ENCODE measurements at places on chromosomes 7 and 10.

DNA sequence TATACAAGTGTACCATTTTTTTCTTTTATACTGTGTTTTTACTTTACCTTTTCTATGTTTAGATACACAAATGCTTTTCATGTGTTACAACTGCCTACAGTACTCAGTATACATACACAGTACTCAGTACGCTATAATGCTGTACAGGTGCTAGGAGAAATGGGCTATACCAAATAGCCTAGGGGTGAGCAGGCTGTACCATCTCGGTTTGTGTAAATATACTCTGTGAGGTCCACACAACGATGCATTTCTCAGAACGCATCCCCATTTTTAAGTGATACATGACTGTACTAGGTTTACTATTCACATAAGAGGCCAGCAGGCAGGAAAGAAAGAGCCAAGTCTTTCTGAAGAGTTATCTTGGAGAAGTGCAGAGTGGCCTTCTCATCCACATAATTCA, 426.4 kb upstream of the MTPN start:
- no peak for DNase-seq

DNA sequence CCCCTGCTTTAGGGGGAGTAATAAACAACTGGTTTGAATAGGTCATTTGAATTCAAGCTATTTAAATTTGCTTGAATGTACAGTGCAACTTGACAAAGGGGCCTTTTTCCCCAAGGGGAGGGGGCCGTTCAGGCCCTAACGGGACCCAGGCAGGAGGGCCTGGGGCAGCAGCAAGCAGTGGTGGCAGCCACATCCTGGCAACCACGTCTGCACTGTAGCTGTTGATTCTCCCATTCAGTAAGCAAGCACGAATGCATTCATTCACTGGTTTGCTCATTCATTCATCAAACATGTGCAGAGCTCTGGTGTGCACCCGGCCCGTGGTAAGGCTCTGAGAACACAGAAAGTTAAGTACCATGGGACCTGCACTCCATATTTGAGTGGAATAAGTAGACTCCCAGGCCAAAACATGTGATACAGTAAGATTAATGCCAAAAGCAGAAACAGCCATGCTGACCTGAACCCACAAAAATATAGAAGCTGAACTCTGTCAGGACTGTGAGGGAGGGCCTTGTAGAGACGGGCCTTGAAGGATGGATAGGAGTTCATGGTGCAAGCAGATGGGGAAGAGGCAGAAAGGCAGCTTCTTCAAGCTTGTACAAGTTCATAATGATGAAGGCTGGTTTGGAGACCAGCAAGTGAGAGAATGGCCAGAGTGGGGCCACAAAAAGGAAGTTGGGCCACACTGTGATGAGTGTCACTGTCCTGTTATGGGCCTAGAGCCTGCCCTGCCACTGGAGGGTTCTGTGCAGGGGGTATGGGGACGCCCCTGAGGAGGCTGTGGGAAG, 29.3 kb upstream of the C10orf53 start:
- no peak for DNase-seq

DNA sequence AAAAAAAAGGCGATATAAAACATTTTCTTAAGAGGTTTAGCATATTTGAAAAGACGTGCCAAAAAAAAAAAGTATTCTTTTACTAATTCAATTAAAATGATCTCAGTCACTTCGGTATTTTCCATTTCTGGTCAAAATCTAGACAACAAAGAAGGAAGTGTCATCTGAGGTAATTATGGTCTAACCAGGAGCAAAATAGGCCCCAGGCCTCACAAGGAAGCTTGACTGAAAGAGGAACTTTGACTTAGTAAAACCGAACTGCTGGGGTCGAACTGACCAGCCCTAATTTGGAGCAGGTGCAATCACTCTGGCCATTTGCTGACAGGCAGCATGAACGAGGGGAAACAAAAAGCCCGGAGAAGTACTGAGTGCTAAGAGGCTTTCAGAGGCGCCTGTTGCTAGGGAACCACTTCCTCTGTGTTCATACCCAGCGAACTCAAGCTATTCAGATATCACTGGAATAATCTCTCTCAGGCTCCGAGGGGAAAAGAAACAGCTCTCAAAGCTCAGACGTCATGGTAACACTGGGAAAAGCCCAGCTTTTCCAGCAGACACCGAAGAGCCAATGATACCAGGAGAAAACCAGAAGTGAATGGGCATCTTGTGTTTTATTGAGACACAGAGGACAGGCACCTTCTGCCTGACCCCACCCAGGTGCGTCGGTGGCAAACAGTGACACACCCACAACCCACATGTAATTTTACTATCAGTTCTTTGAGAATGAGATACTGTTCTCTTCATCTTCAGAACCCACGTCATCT, 126.5 kb downstream of the FAM107B start:
- DNase-seq = peak; percentile 45

DNA sequence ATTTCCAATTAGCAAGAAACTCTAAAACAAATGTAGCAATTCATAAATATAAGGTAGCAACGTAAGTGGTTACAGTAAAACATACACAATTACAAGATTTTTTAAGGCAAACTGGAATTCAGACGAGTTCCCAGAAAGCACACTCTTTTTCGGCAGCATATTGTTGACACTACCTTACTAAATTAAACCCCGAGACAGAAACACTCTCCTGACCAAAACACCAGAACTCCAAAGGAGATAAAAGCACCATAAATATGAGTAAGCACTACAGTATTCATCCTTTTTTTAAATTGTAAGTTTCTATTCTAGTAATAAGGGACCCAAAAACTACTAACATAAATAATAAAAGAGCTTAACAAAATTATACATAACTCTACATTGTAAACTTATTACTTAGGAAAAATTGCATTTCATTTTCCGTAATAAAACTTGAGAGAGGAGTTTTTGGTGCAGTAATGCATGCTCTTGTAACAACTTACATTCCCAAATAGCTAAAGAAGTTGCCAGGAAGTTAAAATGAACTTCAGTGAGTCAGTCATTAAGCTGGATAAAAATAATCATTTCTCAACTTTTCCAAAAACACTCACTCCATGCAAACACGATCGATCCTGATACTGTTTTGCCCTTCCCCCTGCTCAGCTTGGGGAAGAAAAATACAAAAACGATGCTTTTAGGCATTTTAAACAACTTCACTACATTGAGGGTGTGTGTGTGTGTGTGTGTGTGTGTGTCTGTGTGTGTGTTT, 2.0 kb downstream of the PIP4K2A start:
- no peak for DNase-seq

DNA sequence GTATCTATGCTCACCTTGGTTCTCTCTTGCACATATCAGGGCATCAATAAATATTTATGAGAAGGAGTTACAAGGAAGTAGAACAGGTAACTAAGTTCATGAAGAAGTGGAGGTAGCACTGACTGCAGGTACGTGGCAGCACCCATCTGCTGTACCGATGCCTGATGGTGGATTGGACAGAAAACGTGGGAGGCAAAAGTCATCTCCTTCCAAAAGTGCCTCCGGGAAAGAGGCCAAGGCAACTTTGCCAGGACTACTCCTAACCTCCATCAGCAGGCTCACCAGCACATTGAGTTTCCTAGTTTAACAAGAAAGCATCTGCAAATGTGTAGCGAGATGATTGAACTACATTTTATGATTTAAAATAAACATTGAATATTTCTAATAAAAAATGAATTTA, 248.8 kb downstream of the ANKRD7 start:
- DNase-seq = no peak

- no peak for DNase-seq
These were observed 146.7 kb upstream of the SP4 start for GRCh38 chr7:21281193-21281592.

DNA sequence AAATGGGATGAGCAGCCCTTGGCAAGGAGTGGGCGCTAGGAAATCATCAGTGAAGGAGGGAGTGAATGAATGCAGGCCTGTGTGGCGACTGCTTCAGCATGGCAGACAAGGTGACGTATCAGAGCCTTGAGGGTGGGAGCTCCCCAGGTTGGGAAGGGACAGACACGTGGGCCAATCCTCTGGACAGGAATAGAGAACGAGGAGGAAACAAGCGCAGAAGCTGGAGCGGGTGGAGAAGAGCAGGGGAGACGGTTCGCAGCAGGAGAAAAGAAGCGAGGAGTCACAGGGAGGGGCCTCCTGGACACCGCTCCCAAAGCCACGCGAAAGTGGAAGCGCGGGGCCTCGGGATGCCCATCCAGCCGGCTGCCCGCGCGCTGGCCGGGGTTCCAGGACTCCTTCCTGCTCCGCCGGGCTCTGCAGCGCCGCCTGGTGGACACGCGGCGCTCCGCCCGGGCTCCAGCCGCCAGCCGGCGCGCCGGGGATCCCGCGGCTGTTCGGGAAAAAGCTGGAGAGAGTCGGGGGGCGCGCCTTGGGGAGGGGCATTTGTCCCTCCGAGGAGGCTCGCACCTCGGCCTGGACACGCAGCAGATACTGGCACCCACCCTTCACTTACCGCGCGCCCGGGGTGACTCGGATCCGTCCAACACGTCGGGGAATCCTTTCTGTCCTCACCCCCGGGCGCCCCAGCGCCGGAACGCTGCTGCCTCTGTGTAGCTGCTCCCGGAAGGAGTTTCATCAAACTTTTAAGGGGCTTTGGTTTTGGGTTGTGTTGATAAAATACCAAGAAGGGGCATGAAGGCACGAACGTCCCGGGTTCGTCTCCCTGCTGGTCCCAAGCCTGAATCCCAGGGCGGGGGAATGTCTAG, 6.3 kb downstream of the ZNF503 start:
- DNase-seq = peak; percentile 76

DNA sequence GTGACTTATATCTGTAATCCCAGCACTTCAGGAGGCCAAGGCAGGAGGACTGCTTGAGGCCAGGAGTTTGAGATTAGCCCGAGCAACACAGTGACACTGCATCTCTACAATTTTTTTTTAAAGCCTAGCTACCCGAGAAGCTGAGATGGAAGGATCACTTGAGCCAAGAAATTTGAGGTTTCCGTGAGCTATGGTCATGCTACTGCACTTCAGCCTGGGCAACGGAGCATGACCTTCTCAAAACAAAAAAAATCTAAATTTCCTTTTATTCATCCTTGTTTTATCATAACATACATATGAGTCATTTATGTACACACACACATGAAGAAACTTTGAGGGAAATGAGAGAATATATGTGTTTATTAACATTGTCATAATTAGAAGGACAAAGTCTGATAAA, 277.5 kb upstream of the MAGI2 start:
- DNase-seq = no peak

DNA sequence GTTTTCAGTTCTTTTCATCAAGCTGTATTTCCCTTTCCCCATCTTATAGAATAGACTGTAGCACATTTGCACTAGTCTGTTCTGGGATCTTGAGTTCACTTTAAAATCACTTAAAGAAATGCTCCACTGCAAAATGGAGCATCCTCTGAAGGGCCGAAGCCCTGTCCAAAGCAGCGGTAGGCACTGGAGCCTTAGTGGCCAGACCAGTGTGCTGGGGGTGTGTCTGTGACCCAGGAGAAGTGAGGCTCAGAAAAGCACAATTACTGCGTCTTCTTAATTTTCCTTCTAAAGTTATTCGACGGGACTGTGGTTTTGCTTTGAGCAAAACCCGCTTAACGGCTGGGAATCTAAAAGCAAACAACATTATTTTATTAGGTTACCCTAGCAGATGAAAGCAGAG, 205.7 kb downstream of the SLC25A13 start:
- no peak for DNase-seq

DNA sequence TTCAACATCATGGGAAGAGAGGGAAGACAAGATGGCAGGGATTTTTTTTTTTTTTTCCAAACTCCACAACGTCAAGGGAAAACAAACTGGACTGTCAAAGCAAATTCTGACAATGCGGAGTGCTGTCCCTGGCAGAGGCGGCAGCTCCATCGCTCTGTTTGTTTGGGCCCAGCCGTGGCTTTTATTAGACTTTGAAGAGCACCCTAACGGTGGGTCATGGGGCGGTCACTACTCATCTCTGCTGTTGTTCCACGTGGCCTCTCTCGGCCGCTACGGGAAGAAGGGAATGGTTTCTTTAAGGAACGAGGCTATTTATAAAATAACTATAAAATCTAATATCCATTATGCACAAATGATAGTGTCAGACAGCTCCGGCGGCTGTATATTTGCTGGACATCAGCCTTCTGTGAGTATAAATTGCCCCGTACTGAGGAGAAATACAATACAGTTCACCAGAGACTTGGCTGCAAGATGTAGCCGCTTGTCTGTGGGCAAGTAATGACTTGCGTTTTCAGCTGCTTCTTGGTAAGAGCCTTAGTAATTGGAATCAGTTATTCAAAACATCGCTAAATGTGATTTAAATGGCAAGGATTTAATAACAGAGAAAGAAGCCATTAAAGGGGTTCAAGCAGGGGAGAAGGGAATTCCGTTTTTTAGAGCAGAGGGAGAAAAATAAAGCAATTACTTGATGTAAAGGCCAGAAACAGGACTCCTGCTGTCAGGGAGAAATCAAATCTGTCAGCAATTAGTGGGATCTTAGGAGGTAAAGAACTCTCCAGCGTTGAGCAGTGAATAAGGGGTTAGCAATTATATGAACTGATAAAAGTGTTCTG, 61.7 kb upstream of the RAB11FIP2 start:
- DNase-seq = no peak

DNA sequence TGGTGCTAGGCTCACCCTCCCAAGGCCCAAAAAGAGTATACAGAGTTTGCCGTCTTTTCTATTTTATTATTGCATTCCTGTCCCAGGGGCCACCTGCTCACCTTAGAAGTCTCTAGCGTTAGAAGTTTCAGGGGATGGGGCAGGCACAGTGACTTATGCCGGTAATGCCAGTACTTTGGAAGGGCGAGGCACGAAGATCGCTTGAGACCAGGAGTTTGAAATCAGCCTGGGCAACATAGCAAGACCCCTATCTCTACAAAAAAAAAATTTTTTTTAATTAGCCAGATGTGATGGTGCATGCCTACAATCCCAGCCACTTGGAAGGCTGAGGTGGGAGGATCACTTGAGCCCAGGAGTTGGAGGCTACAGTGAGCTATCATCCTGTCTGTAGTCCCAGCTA, 30.3 kb upstream of the HSPB1 start:
- DNase-seq = no peak

DNA sequence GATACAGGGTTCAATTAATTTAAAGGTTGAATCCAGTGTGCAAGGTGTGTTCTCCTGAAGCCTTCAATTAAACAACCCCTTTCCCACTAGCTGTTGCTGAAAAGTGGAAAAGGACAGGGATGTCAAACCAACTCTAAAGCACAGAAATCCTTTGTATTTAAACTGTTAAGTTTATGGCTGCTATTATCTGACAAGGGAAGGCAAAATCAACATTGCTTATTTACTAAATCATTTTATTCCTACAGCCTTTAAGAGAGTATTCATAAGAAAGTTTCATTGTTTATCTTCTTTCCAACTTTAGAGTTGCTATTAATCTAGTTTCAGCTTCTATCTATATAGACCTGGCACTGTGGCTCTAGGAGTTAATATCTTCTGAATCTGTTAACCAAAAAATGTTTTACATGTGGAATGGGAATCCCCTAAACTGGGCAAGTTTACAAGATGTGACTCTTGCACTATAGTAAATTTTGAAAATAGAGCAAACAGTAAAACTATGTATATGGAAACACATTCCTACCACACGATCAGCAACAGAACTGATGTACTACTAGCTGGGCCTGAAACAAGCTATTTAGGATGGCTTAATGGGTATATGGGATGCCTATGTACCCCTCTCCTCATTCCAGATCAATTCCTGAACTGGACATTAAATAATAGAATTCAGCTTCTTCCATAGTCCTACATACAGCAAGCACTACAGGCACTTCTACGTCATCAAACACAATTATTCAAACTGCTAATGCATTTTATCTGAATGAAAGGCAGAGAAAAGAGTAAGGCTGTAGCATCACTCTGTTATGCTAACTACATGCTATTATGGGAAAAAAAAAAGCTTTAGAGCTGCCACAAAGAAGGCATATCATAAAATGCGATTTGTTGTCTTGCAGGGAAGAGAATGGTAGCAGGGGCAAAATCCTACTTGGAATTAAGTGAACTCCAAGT, 52.8 kb downstream of the CDK6 start:
- no peak for DNase-seq

Measured in neural crest cell (in vitro differentiated cells).